ENCODE measurements at places on chromosomes 3 and 15.

DNA sequence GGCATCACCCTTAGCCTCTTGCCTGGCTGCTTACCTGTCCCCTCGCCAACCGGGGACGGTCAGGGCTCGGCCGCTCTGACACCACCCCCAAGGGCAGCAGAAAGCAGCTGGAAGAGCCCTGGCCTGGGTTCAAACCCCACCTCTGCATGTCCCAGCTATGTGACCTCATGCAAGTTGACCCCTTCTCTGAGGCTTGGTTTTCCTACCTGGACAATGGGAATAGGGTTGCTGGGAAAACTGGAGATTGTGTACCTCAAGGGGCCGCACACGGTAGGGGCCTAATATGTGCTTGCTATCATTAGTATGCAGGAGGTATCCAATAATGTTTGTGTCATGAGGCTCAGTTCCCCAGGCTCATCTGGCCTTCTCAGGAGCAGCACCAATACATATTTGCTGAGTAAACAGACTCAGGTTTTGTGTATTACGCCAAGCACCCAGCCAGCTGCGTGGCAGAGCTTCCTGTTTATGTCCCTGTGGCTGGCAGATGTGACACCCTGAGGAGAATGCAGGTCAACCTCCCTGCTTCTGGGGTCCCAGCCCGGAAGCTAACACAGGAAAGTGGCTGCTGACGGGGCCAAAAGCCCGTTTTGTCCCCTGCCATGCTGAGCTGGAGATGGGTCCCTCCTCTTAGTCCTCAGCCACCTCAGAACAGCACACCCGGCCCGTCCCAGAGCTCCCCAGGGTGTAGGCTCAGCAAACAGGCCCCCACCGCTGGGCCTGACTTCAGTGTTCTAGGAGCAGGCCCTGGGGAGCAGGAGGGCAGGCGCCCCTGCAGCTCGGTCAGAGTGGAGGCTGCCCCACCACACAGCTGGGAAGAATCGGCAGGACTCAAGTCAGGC, 29.7 kb downstream of the PLXND1 start:
- DNase-seq: no peak

GRCh38 chr3:133258358-133258757, 141.5 kb upstream of the BFSP2 start:
- no peak for DNase-seq

DNA sequence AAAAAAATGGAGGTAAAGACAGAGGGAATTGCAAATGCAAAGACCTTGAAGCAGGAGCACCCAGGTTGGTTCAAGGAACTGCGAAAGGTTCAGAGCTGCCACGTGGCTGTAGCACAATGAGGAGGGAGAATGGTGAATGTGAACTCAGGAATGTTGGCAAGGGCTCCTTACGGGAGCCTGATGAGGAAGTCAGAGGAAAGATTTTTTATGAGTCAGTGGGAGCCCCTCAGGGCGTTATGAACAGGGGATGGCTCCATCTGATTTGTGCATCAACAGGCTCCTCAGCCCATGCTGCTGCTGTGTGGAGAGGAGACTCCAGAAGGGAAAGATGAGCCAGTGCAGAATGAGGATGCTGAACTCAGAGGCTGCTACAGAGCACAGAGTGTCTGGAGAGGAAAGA, 194.4 kb downstream of the ARRDC4 start:
- no peak for DNase-seq

DNA sequence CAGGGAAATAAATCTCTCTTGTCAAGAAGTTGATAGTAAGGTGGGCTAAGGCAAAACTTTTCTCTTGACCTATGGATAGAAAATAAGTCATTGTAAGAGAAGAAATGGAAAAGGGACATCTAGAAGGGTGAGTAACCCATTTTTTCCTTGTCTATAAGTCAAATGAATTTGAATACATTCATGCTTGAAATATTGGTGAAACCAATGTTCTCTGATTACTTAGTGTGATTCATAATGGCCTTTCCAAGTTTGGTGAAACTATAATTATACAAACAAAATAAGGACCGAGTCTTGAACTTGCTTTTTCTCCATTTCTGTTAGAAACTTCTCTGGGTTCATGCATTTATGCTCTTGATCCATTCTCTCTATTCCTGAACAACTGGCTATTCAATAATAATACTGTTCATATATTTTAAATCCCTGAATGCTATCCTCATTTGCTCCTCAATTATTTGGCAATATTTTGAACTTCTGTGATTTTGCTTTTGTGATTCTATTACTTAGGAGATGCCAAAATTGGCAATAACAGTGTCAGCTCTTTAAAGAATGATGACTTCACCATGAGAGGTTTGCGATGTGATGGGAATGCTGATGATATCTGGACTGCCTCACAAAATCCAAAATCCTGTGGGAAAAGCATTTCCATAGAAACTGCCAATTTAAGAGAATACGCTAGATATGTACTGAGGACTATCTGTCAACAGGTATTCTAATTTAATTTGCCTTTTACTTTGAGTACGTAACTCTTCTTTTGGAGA, 12.3 kb downstream of the P2RY12 start:
- DNase-seq: no peak

DNA sequence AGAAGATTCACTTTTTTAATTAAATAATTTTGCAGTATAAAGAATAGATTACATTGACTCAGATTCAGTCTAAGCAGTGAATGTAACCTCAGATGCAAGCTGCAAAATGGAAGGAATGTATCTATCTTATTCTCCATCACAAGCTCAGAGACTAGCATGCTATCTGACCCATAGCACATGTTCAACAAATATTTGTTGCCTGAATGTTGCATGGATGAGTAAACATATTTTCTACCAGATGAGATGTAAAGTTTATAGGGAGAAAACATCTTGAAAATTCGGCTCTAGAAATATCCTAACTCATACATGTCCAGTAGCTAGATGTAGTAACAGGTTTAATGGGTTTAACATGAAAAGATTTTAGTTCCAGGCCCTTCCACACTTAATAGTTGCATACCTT, 234.2 kb downstream of the MECOM start:
- no peak for DNase-seq

Data from NCI-H526 treated with DMSO at 0.1 percent for 48 hours (cell line).